ENCODE measurements at places on chromosomes 4 and X. TPM values are rescaled to one million over a fixed set of nuclear protein-coding genes. Genes with fewer than 3 reads are reported as not detected.

GRCh38 chrX:150364347-150365050 is 1.4 kb downstream of the MAMLD1 start:
- peaks cover 3% of the 10 kb centered on the region for H3K27me3 ChIP-seq
- H3K4me1 ChIP-seq = peaks cover 21% of the 10 kb centered on the region
- H3K4me3 ChIP-seq = peak overlapping the region; percentile 72
- peak overlapping the region; percentile 91 for H3K27ac ChIP-seq
- no peaks in the 10 kb centered on the region for H3K36me3 ChIP-seq
- no peak for DNase-seq

- peak overlapping the region; percentile 76 for H3K27ac ChIP-seq
- DNase-seq = no peak
- peaks cover 36% of the 10 kb centered on the region for H3K4me1 ChIP-seq
- H3K4me3 ChIP-seq = peak overlapping the region; percentile 83
- H3K36me3 ChIP-seq = peaks cover 7% of the 10 kb centered on the region
- peaks cover 10% of the 10 kb centered on the region for H3K27me3 ChIP-seq
Observed at GRCh38 chr4:133147921-133148689, 989 bp upstream of the PCDH10 start.

- H3K27ac ChIP-seq = no peak overlapping the region
- H3K36me3 ChIP-seq = no peaks in the 10 kb centered on the region
- no peak for DNase-seq
Observed at GRCh38 chr4:61805979-61806378, 605.9 kb downstream of the ADGRL3 start.

DNA sequence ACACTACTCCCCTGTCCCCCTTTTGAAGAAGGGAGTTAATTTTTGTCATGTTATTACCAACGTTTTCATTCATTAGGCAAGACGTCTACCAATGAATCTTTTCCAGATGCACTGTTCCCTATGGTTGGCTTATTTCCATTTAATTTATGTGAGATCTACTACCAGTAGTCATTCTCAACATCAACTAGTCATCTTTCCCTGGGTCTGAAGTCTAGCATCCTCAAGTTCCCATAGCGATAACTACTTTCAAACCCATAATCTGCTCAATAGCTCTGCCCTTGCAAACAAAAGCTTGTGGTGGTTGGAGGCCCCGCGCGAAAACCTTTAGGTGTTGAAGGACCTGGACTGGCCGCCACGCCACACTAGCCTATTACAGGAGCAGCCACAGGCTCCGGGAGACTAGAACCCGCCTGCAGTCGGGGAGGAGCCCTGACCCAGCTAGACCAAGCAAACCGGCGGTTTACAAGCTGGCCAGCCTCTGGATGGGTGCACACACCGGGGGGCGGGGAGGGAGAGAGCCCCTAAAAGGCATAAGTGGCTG is 746 bp downstream of the PPAT start:
- H3K27ac ChIP-seq = peak overlapping the region; percentile 100
- peaks cover 20% of the 10 kb centered on the region for H3K4me1 ChIP-seq
- H3K27me3 ChIP-seq = no peaks in the 10 kb centered on the region
- H3K36me3 ChIP-seq = no peaks in the 10 kb centered on the region
- H3K4me3 ChIP-seq = peak overlapping the region; percentile 92

GRCh38 chrX:136608295-136608933 is 39.5 kb upstream of the CD40LG start:
- H3K36me3 ChIP-seq = no peaks in the 10 kb centered on the region
- no peaks in the 10 kb centered on the region for H3K4me1 ChIP-seq
- no peak for DNase-seq
- H3K27me3 ChIP-seq = no peaks in the 10 kb centered on the region
- no peak overlapping the region for H3K4me3 ChIP-seq

- no peaks in the 10 kb centered on the region for H3K36me3 ChIP-seq
- H3K4me1 ChIP-seq = no peaks in the 10 kb centered on the region
- no peak overlapping the region for H3K27ac ChIP-seq
- DNase-seq = no peak
- no peak overlapping the region for H3K4me3 ChIP-seq
Observed at GRCh38 chr4:24179201-24179840, 289.5 kb upstream of the PPARGC1A start.

- H3K4me1 ChIP-seq = no peaks in the 10 kb centered on the region
- no peak overlapping the region for H3K4me3 ChIP-seq
- H3K27ac ChIP-seq = no peak overlapping the region
- DNase-seq = no peak
- H3K36me3 ChIP-seq = no peaks in the 10 kb centered on the region
- no peaks in the 10 kb centered on the region for H3K27me3 ChIP-seq
Observed at GRCh38 chr4:69910016-69910782, 20.7 kb upstream of the CSN1S1 start.

GRCh38 chr4:61277785-61278760 is 77.9 kb downstream of the ADGRL3 start:
- no peaks in the 10 kb centered on the region for H3K36me3 ChIP-seq
- no peak overlapping the region for H3K4me3 ChIP-seq
- no peak overlapping the region for H3K27ac ChIP-seq
- H3K27me3 ChIP-seq = no peaks in the 10 kb centered on the region
- H3K4me1 ChIP-seq = no peaks in the 10 kb centered on the region
- DNase-seq = no peak

RTL9 gene
- 0.99 TPM for total RNA-seq

GC gene
- 0.77 TPM for total RNA-seq

- H3K27me3 ChIP-seq = no peaks in the 10 kb centered on the region
- H3K4me1 ChIP-seq = no peaks in the 10 kb centered on the region
- no peaks in the 10 kb centered on the region for H3K36me3 ChIP-seq
- H3K27ac ChIP-seq = peak overlapping the region; percentile 49
Observed at GRCh38 chr4:10808591-10808990, 124.0 kb upstream of the CLNK start.

ADGRG2 gene
- total RNA-seq = 5.9 TPM

DNA sequence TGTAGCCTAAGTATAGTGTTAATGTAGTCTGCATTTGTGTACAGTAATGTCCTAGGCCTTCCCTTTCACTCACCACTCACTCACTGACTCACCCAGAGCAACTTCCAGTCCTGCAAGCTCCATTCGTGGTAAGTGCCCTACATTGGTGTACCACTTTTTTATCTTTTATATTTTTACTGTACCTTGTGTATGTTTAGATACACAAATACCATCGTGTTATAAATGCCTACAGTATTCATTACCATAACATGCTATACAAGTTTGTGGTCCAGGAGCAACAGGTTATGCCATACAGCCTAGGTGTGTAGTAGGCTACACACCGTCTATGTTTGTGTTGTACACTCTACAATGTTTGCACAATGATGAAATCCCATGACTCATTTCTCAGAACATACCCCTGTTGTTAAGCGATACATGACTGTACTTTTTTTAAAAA is 15.4 kb downstream of the TSPAN5 start:
- H3K36me3 ChIP-seq = no peaks in the 10 kb centered on the region
- peaks cover 3% of the 10 kb centered on the region for H3K4me1 ChIP-seq
- H3K27me3 ChIP-seq = no peaks in the 10 kb centered on the region
- H3K27ac ChIP-seq = no peak overlapping the region

- no peaks in the 10 kb centered on the region for H3K4me1 ChIP-seq
- DNase-seq = no peak
- no peak overlapping the region for H3K4me3 ChIP-seq
- no peak overlapping the region for H3K27ac ChIP-seq
- no peaks in the 10 kb centered on the region for H3K27me3 ChIP-seq
- H3K36me3 ChIP-seq = no peaks in the 10 kb centered on the region
Observed at GRCh38 chrX:77426811-77427210, 20.4 kb upstream of the FGF16 start.

- H3K36me3 ChIP-seq = no peaks in the 10 kb centered on the region
- H3K4me1 ChIP-seq = no peaks in the 10 kb centered on the region
- no peak overlapping the region for H3K4me3 ChIP-seq
- no peak overlapping the region for H3K27ac ChIP-seq
- DNase-seq = no peak
Observed at GRCh38 chr4:91957963-91958362, 345.8 kb upstream of the GRID2 start.

TBX22 gene
- 0.30 TPM for total RNA-seq

ALB gene
- total RNA-seq = 44.9 TPM

FAM149A gene
- 23.9 TPM for total RNA-seq

DNA sequence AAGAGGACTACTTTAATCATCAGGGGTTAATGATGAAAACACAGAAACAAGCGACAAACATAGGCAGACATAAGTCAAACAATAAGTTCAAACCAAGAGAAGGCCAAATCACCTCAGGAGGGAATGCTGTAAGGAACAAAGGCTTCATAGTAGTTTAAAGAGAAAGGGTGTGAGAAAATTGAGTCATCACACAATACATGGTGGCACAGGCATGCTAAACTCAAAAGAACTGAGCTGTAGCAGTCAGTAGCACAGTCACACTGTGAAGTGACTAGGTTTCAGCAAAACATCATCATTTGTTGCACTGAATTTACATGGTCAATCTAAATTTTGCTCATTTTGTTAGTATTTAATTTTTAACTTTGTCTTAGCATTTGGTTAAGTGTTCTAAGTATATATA is 24.2 kb downstream of the SMC1A start:
- H3K36me3 ChIP-seq = peaks cover 18% of the 10 kb centered on the region
- H3K4me1 ChIP-seq = no peaks in the 10 kb centered on the region
- DNase-seq = no peak
- H3K27ac ChIP-seq = no peak overlapping the region
- no peak overlapping the region for H3K4me3 ChIP-seq

EPHA5 gene
- total RNA-seq = 35.4 TPM

- H3K36me3 ChIP-seq = no peaks in the 10 kb centered on the region
- DNase-seq = no peak
- H3K4me1 ChIP-seq = no peaks in the 10 kb centered on the region
- no peak overlapping the region for H3K27ac ChIP-seq
- H3K4me3 ChIP-seq = no peak overlapping the region
Observed at GRCh38 chrX:142327182-142327581, 122.1 kb upstream of the MAGEC2 start.

RNF4 gene
- total RNA-seq = 41.0 TPM

MYOZ2 gene
- 0.30 TPM for total RNA-seq

GRCh38 chr4:152660526-152660925 is 19.3 kb downstream of the TMEM154 start:
- no peak overlapping the region for H3K27ac ChIP-seq
- DNase-seq = no peak
- no peaks in the 10 kb centered on the region for H3K27me3 ChIP-seq
- no peaks in the 10 kb centered on the region for H3K4me1 ChIP-seq

GRCh38 chrX:97117572-97117971 is 233.9 kb downstream of the RPA4 start:
- no peaks in the 10 kb centered on the region for H3K4me1 ChIP-seq
- no peaks in the 10 kb centered on the region for H3K36me3 ChIP-seq
- DNase-seq = no peak
- no peak overlapping the region for H3K4me3 ChIP-seq
- H3K27ac ChIP-seq = no peak overlapping the region
- no peaks in the 10 kb centered on the region for H3K27me3 ChIP-seq

DNA sequence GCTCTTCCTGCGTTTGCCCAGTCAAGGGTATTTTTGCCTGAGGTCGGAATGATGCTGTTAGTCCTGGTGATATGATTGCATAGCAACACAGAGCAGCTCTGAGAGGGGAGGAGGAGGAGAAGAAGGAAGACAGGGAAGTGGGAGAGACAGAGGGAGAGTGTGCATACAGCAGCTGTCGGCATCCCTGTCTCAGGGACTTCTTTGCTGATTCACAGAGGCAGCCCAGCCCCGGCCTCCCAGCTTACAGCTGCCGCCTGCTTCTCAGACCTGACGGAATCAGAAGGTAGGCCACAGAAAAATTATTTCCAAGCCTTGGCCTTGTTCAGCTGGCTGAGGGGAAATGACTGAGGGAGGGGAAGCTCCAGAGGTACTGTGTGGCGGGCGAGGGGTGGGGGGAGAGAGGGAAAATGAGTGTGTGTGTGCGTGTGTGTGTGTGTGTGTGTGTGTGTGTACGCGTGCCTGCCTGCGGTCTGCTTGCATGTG is 319 bp downstream of the DRP2 start:
- H3K27me3 ChIP-seq = peaks cover 15% of the 10 kb centered on the region
- DNase-seq = peak; percentile 85
- H3K4me3 ChIP-seq = peak overlapping the region; percentile 28
- no peaks in the 10 kb centered on the region for H3K36me3 ChIP-seq
- H3K27ac ChIP-seq = peak overlapping the region; percentile 16

- no peak overlapping the region for H3K4me3 ChIP-seq
- no peaks in the 10 kb centered on the region for H3K36me3 ChIP-seq
- DNase-seq = peak; percentile 35
- no peaks in the 10 kb centered on the region for H3K27me3 ChIP-seq
Observed at GRCh38 chr4:151199319-151200190, 77.4 kb upstream of the PRSS48 start.

GRCh38 chrX:29617725-29618124 is 597.6 kb upstream of the MAGEB2 start:
- DNase-seq = peak; percentile 11
- H3K4me1 ChIP-seq = no peaks in the 10 kb centered on the region
- H3K36me3 ChIP-seq = no peaks in the 10 kb centered on the region
- H3K27ac ChIP-seq = no peak overlapping the region
- H3K27me3 ChIP-seq = no peaks in the 10 kb centered on the region

GRCh38 chrX:1475881-1476280 is 23.2 kb upstream of the ASMTL start:
- H3K36me3 ChIP-seq = no peaks in the 10 kb centered on the region
- no peaks in the 10 kb centered on the region for H3K4me1 ChIP-seq
- H3K27ac ChIP-seq = no peak overlapping the region

DMD gene
- total RNA-seq = 112 TPM

- H3K36me3 ChIP-seq = no peaks in the 10 kb centered on the region
- DNase-seq = no peak
- H3K27me3 ChIP-seq = peaks cover 3% of the 10 kb centered on the region
- H3K4me1 ChIP-seq = no peaks in the 10 kb centered on the region
- H3K27ac ChIP-seq = no peak overlapping the region
- no peak overlapping the region for H3K4me3 ChIP-seq
Observed at GRCh38 chrX:37776987-37777325, 2.9 kb upstream of the CYBB start.

DNA sequence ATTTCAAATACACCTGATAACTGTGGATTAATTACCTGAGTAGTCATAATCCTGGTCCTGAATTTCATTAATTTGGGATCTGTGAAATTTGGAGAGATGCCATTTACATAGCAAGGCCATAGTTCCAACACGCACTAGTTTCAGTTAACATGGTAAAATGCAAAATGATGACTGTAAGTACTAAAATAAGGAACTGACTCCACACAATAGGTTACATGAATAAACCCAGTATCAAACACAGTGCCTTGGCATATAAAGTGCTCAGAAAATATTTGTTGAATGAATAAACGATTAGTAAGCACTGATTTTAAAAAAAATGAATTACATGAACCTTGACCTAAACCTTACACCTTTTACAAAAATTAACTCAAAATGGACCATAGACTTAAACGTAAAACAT is 9.0 kb downstream of the FBXO8 start:
- H3K27ac ChIP-seq = no peak overlapping the region
- no peaks in the 10 kb centered on the region for H3K36me3 ChIP-seq
- H3K4me3 ChIP-seq = no peak overlapping the region
- DNase-seq = no peak
- no peaks in the 10 kb centered on the region for H3K27me3 ChIP-seq

GRCh38 chr4:40687676-40688389 is 58.2 kb upstream of the RBM47 start:
- no peaks in the 10 kb centered on the region for H3K4me1 ChIP-seq
- DNase-seq = no peak
- H3K36me3 ChIP-seq = no peaks in the 10 kb centered on the region
- no peak overlapping the region for H3K4me3 ChIP-seq

Measured in spinal cord (tissue), 10 donors.